CD4-positive, alpha-beta T cell treated with Interleukin-17A for 4 hours (primary cell): ENCODE measurements at places on chromosomes 2 and 18.

GRCh38 chr2:7071154-7071553, 153.9 kb downstream of the RNF144A start:
- no peak for DNase-seq

- peak; percentile 40 for DNase-seq
Measured at GRCh38 chr2:216606551-216607276, 26.5 kb upstream of the IGFBP2 start.

DNA sequence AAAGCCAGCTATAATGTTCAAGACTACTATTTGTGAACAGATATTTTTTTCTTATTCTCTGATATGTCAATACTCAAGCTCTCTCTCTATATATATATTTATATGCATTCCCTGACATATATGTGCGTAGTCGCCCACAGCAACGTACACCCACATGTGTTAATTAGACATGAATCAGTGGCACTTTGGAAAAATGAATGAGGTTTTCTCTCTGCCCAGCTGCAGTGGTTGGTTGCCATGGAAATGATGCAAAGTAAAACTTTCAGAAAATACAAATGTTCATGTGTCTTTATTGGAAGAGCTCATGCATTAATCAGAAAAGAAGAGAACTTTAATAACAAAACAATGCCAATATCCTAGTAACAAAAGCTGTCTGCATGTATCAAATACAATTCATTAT, 34.7 kb downstream of the UNC80 start:
- no peak for DNase-seq

GRCh38 chr2:175366815-175367214, 185.3 kb upstream of the ATP5MC3 start:
- DNase-seq = no peak

- DNase-seq = no peak
Measured at GRCh38 chr2:236568922-236569572, 578 bp upstream of the ACKR3 start.

- DNase-seq = no peak
Measured at GRCh38 chr2:179274749-179275148, 10.1 kb upstream of the SESTD1 start.

DNA sequence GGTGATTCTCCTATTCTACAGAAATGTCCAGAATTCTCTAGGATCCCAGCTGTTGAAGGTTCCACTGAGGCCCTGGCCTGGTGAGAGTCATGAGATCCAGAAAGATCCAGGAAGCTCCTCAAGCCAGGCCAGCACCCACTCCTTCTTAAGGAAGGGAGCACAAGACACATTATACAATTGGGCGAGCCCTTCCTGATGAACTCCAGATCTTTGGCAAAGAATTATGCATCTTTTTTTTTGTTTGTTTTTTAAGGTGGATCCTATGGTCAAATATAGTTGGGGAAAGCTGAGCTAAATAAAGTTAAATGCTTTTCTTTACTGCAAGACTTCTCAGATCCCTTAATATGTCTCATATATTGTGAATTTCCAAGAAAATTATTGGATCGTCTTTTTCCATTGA, 37.0 kb upstream of the LOXHD1 start:
- DNase-seq = no peak

- DNase-seq = no peak
Measured at GRCh38 chr2:232993231-232993821, 19.7 kb downstream of the NGEF start.

DNA sequence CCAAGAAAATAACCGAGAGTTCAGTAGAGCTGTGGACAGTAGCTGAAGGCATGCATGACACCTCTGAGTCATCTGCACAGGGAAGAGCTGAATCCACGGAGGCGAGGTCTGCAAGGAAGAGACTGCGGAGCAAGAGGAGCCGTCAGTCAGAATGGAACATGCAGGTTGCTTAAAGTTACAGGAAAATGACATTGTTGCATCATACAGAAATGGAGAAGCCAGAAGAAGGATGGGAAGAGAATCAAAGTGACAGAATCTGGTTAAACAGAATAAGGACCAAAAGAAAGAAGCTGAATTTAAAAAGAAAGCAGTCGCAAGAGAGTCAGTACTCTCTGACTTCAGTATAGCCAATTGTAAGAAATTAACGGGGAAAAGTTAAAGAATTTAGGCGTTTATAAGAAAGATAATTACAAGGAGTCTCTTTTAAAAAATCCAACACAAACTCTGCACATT, 533.8 kb downstream of the ADCYAP1 start:
- no peak for DNase-seq

DNA sequence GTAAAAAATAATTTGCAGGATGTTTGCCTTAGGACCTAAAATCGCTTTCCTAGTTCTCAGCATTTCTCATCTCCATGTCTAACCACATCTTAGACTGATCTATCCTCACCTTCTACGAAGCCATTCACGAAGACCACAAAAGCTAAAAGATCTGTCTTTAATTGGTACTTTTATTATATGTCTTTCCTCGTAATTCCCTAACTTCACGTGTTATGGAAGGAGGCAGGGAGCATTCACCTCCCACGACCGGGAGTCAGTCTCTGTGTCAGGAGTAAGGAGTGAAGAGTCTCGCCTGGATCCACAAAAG, 1.6 kb downstream of the DLGAP1 start:
- no peak for DNase-seq

GRCh38 chr18:10771053-10771709, 245.4 kb downstream of the NAPG start:
- DNase-seq = no peak
